SK-N-SH treated with all-trans-retinoic acid at 6 μM for 48 hours (cell line): ENCODE measurements at places on chromosomes 7 and 10.

DNA sequence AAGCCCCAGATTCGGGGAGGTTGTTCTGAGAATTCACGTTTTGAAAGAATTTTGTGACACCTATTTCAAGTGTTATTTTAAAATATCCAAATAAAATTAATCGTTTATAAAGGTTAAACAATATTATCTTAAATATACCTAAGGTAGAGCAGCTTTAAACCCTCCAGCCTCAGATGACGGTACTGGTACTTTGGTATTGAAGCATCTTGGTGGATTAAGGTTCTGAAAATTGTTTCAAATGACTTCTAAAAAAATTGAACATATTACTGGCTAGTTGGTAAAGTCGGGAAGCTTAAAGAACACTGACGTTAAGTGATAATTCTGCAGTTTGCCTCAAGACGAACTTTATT is 392 bp upstream of the HUS1 start:
- no peak for ATAC-seq

- no peak for ATAC-seq
Observed at GRCh38 chr7:95539426-95539825, 53.7 kb downstream of the ASB4 start.

- ATAC-seq = peak; percentile 22
Observed at GRCh38 chr10:88343761-88344484, 239.2 kb downstream of the RNLS start.

- ATAC-seq = peak; percentile 86
Observed at GRCh38 chr7:85125651-85126131, 61.2 kb downstream of the SEMA3D start.

- ATAC-seq = peak; percentile 58; the same call in 2 of the 3 replicates
Observed at GRCh38 chr7:112770051-112770450, 20.1 kb downstream of the TMEM168 start.

DNA sequence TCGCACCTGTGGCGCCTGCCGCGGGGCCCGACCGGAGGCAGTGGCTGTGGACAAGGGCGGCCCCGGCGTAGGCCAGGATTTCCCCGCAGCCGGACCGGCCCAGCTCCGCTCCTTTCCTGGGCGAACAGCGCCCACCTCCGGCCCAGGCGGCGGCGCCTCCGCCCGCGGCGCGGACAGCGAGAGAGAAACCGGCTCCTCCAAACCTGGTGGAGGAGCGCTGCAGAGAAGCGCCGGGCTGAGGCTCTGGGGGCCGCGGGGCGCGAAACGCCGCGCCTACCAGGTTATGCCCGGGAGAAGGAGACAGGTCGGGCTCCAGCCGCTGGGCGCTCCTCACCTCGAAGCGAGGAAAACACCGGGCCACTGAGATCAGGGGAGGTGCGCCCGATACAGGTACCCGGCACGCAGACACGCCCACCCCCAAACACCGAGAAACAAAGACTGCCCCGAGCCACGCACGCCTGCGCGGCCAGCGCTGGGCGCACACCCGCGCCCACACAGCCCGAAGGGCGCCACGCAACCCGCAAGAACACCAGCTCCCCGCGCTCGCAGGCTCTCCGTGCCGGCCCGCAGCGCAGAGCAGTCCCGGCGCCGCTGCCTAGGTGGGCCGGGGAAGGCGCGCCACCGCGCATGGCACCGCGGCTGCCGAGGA is 3.3 kb downstream of the GRID1 start:
- ATAC-seq = no peak

GRCh38 chr10:99345350-99345749 is 16.2 kb downstream of the CNNM1 start:
- no peak for ATAC-seq

DNA sequence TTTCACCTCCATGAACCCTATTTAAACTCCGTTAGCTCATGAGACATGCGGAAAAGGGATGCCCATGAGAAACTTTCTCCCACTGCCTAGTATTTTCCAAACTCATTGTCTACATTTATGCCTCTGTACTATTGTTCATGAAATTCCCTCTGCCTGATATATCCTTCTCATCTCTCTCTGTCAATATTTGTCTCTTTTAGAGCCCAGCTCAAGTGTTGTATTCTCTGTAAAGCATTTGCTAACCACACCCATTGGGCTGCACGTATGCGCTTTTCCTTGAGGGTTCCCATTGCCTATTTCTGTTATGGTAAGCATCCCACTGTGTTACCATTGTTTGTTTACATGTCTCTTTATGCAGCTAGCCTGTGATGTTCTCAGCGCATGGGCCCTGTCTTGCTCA is 211.4 kb downstream of the MDFIC start:
- no peak for ATAC-seq
